ENCODE measurements at places on chromosomes 11 and 22.
A peak's percentile ranks its signal among the peaks of the same experiment; 100 is the strongest.

GRCh38 chr11:106216281-106216680 lies 138.8 kb downstream of the AASDHPPT start:
- no peak for DNase-seq

DNA sequence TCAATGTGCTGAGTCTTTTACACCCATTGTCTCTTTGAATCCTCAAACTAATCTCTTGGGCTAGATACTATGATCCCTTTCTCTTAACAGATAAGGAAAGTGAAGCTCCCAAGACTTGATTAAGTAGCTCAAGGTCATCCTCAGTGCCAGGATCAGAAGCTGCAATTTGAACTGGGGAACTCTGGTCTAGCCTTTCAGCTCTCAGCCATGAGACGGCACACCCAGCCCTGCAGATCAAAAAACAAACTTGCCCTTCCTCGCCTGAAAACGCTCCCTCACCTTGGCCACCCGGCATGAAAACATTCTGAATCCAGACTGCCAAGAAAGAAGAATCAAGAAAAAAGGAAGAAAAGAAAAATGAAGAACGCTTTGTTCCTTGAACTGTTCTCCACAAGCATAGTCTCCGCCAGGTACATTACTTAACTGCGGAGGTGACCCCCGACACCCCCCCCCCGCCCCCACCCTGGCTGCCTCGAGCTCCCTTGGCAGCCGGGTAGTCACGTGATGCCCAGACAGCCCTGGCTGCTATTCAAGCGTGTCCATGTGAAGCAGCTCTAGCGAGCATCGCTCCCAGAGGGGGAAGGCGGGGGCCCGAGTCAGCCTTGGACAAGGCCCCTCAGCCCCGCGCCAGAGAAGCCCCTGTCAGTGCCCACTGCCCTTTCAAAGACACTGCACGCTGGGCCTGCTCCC lies 451.2 kb downstream of the MIAT start:
- peak; percentile 66 for DNase-seq

GRCh38 chr11:45336136-45336535 lies 50.0 kb upstream of the SYT13 start:
- DNase-seq = no peak

DNA sequence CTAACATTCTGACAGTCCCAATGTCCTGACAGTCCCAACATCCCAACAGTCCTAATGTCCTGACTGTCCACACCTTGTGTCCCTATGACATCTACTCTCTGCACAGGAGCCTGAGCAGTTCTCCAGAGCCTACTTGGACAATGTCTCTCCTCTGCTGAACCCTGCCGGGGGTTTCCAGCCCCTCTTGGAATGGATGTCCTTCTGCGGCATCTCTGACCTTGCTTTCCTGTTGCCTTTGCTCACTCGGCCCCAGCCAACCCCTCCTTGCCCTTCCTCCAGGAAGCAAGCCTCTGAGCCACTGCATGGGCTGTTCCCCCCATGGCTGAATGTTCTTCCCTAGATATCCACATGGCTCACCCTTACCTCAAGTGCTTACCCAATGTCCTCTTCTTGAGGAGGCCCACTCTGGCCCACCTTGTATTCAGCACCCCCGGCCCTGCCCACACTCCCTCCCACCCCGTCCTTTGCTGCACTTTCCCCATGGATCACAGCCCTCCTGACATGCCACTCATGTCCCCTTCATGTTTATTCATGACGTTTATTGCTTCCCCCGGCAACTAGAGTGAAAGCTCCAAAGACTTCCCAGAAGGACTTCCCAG lies 59.5 kb downstream of the DHCR7 start:
- no peak for DNase-seq

- DNase-seq = no peak
These were observed 11.5 kb downstream of the C11orf91 start for GRCh38 chr11:33689085-33689484.

GRCh38 chr11:14764579-14765527 lies 121.2 kb downstream of the PDE3B start:
- DNase-seq = no peak
